T-helper 17 cell (primary cell): ENCODE measurements at places on chromosomes 4 and X.
A peak's percentile ranks its signal among the peaks of the same experiment; 100 is the strongest.

GRCh38 chr4:44257461-44257860 is 191.1 kb downstream of the KCTD8 start:
- DNase-seq, result no peak

- DNase-seq, result no peak
These were observed at the start of gene POU4F2 for GRCh38 chr4:146638786-146639505. Gene POU4F2, plus strand, starts transcription at chr4:146638893. Its CDS starts 248 bp downstream, at chr4:146639141.

DNA sequence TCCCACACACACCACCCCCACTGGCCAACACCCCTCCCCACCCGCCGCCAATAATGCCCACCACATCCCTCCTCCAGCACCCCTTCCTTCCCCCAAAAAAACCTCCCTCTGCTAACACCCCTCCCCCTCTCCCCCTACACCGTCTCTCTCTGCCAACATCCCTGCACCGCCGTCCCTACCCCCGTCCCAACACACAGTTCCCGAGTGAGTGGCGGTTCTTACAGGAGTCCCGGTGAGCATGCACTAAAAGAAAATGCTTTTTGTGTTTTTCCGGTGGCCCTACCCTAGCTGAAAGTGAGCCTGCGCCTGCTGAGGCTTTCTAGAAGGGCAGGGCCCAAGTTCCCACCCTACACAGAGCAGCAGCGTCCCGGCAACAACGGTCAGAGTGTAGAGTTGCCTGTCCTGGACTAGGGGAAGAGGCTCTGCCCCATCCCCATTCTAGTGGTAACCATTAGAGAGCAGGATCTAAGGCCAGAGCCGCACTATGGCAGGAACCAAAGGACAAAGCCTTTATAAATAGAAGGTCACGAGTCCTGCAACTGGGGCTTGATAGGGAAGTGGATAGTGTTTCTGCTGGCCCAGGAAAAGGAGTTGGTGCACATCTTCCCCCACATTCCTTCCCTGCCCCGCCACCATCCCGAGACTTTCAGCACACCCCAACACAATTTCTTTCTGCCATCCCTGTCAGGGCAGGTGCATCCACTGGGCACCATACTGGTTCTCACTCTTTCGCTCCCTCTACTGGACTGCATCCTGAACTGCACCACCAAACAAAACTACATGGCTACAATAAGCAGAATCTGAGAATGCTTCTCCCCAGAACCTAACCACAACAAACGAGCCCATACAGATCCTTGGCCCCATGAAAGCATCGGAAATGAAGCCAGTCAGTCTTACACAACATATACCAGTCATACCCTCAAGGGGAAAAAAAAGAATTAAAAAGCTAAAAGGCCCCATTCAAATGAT is 78.1 kb upstream of the PAGE3 start:
- peak; percentile 8 for DNase-seq

GRCh38 chr4:82247171-82247570 is 126.6 kb downstream of the HNRNPD start:
- DNase-seq, result no peak

- no peak for DNase-seq
These were observed 169.8 kb downstream of the NHS start for GRCh38 chrX:17544821-17545220.

GRCh38 chr4:189202869-189203271 is 737.8 kb upstream of the FRG1 start:
- no peak for DNase-seq

DNA sequence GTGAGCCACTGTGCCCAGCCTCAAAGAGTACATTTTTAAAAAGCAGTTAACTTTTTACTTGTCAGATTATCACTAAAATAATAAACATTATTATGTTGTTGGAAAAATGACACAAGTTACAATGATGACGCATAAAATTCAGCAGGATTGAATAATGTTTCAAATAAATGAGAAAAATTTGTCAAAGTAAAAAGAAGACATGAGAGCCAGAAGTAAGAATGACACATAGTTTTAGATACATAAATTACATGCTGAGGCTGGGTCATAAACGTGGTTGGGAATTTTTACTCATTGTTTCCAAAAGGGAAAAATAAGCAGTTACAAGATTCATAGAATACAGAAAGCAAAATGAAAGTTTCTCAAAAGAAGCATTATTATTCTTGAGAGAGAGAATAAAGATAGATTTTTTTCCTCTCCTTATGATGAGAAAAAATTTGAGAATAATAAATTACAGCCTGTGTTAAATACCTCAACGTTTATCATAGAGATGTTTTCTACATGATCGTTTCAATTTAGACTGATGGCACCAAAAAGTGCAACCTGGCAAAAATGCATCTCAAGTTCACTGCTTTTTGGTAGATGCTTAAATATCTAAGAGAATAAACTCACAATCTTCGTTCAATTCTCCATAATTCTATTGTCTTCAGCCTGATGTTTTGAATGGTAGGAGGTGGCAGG is 40.4 kb downstream of the GUCY1B1 start:
- DNase-seq, result no peak

- peak; percentile 82 for DNase-seq
These were observed at the start of gene FAM3A for GRCh38 chrX:154515966-154516655. Gene FAM3A, minus strand, starts transcription at chrX:154516232. Its CDS starts 460 bp downstream, at chrX:154515772.

- no peak for DNase-seq
These were observed 122.9 kb downstream of the LDB2 start for GRCh38 chr4:16775411-16776154.

- no peak for DNase-seq
These were observed 35.7 kb downstream of the PPARGC1A start for GRCh38 chr4:23853986-23854660.

GRCh38 chrX:151680805-151681204 is 14.5 kb upstream of the PRRG3 start:
- DNase-seq, result peak; percentile 14

- no peak for DNase-seq
These were observed 40.0 kb downstream of the ZFYVE28 start for GRCh38 chr4:2378401-2378800.

- DNase-seq, result no peak
These were observed 67.2 kb downstream of the MAP3K15 start for GRCh38 chrX:19448077-19448476.

GRCh38 chr4:52943677-52944076 is 81.6 kb downstream of the RASL11B start:
- DNase-seq, result no peak

GRCh38 chr4:185215261-185215660 is 5.9 kb downstream of the SNX25 start:
- DNase-seq, result no peak

DNA sequence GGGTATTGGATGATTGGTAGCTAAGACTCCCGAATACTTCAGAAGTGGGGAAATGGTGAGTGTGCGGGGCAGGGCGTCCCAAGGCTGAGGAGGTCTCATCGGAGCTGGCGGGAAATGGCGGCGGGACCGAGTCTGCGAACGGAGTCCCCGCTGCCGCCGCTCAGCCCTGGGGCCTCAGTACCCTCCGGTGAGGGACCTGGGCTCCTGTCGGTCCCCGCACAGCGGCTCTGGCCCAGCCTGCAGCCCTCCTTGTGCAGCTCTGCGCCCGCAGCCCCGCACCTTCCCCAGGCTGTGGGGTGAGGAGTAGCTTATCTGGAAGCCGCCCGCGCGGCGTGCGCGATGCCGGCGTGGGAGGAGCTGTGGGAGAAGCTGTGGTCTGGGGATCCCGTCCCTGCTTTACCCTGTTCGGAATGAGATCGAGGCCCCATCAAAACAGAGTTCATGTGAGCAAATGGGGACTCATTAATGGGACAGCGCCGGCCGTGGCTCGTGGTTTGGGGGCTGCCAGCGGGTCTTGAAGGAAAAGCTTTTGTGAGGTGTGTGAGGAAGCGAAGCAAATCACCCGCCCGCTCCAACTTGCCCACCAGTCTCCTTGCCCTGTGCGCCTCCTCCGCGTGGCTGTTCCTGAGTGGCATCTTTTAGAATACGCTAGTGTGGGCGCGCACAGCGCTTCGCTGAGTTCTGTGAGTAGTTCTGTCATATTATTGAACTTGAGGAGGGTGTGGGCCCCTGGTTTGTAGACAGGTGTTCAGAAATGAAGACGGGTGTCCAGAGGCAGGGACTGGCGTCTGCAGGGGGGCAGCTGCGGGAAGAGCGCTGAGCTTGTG is 531 bp downstream of the ZNF141 start:
- no peak for DNase-seq

DNA sequence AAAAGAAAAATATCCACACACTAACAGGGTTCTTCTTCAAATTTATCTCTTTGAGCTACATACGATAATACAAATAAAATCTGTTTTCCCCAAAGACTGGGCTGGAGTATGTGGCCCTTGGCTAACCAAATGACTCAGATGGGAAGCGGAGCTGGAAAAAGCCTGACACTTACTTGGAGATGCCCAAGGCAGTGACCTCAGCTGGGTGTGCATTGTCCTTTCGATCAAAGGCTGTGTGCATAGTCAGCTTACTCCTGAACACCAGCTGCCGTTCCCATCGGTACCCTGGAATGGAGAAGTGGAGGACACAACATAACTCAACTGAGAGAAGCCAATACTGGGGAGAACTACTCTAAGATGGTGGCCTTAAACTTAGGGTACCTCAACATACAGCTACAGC is 95.1 kb downstream of the CDS1 start:
- no peak for DNase-seq

- DNase-seq, result no peak
These were observed 1.9 kb upstream of the HAUS3 start for GRCh38 chr4:2243681-2244380.

GRCh38 chr4:128538111-128538882 is 250.7 kb upstream of the PGRMC2 start:
- no peak for DNase-seq

- DNase-seq, result no peak
These were observed 116.3 kb upstream of the SFRP2 start for GRCh38 chr4:153905231-153905630.

DNA sequence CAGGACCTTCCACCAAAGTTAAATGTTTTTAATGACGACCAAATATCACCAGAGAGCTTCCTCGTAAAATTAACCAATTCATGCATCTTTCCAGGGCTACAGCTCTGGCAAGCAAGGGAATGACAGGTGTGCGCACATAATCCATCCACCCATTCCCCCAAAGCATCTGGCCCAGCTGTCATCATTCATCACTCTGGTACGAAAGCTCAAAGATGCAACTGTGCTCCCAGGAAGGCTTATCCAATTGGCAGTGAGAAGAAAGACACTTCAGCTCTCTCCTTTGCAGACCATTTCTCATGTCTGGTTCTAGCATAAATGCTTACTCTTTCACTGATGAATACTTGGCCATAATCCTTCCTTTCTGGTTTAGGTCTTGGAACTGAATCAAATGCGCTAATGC is 139.2 kb downstream of the NSUN7 start:
- DNase-seq, result no peak
